Stimulated activated CD4-positive, alpha-beta T cell treated with anti-CD3 and anti-CD28 coated beads, Interleukin-15, amount 100 ng/mL, for 1 hour (primary cell): ENCODE measurements at places on chromosomes 3 and 15.

- DNase-seq = no peak
Measured at GRCh38 chr3:110624576-110624975, 447.0 kb upstream of the NECTIN3 start.

GRCh38 chr3:6120786-6121185 is 740.1 kb upstream of the GRM7 start:
- DNase-seq = no peak

DNA sequence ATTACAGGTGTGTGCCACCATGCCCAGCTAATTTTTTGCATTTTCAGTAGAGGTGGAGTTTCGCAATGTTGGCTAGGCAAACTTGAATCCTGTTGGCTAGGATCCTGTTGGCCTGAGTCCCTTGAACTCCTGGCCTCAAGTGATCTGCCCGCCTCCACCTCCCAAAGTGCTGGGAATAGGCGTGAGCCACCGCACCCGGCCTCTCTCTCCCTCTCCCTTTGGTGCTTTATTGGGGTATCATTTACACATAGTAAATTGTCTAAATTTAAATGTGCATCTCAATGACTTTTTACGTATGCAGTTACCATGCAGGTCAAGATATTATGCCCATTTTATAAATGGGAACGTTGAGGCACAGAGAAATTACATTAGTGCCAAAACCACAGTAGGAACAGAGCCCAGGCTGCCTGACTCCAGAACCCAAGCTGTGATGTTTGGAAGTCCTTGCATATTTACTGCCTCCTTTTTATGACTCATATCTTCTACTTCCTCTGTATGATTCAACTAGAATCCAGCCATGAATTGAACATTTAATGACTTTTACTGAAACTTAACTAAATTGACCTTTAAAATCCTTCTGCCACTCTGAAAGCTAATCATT is 34.0 kb upstream of the RPP14 start:
- no peak for DNase-seq

- no peak for DNase-seq
Measured at GRCh38 chr3:160564258-160564911, 986 bp downstream of the KPNA4 start.

DNA sequence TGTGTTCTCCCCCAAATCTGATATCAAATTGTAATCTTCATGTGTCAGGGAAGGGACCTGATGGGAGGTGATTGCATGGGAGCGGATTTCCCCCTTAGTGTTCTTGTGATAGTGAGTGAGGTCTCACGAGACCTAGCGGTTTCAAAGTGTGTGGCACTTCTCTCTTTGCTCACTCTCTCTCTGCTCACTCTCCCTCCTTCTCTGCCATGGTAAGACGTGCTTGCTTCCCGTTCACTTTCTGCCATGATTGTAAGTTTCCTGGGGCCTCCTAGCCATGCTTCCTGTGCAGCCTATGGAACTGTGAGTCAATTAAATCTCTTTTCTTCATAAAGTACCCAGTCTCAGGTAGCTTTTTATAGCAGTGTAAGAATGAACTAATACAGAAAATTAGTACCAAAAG is 30.6 kb upstream of the OR5H6 start:
- DNase-seq = no peak

DNA sequence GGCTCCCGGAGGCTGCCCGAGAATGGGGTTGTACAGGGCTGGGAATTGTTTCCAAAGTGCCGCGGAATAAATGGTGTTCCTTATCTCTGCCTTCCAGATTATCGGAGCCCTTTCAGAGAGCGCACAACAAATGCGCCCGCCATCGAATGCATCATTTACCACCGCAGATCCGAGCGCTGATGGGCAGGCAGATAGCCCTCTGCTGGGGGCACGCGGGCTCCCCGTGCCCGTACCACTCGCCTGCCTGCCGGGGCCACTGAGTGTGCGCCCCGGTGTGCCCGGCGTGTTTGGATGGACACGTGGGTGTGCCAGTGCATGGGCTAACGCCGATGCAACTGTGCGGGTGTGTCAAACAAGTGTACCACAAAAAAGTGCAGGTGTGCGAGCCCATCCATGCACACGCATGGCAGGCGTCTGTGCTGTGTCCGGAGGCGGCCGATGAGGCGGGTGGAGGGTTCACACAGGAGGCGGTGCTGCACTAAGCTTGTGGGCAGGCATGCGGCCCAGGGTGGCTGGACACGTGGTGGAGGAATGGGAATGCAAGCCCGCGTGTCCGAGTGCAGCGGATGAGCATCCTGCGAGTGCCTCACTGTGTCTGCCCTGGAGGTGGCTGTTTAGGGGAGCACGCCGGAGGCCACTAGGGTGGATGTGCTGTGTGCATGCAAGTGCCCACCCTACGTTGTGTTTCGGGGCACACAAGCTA is 3.8 kb upstream of the GATA2 start:
- no peak for DNase-seq

DNA sequence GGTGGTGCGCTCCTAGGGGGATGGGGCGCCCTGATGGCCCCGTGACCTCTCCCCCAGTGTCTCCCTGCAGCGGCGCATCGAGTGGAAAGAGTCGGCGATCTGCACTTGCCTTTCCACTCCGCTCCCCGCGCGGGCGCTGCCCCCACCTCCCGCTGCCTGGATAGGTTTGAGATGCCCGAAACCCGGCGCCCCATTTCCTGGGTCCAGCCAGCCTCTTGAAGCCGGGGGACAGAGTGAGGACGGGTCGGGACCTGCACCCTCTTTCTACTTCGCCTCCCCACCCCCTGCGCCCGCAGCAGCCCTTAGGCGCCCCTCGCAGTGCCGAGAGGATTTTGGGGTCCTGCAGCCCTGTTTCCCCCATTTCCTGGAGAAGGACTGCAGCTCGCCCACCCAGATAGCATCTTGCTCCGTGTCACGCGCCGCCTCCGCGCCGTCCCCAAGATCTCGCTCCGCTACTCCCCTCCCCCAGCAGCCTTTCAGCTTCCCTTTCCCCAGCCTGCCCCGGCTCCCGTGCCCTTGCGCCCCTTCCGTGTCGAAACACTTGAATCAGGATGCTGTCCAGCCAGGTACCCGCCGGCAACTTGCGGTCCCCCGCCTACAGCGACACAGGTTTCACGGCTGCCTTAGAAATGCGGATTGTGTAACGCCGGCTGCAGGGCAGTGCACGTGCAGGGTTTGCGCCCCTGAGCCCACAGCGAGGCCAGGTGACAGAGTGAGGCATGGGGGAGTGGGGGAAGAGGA is 519 bp downstream of the ABHD6 start:
- no peak for DNase-seq

GRCh38 chr15:48470096-48470495 is 138.9 kb downstream of the DUT start:
- DNase-seq = no peak

- no peak for DNase-seq
Measured at GRCh38 chr3:143000528-143000927, 842 bp upstream of the U2SURP start.

- DNase-seq = no peak
Measured at GRCh38 chr3:133112666-133113065, 74.5 kb downstream of the TMEM108 start.

GRCh38 chr3:31105011-31105410 is 210.6 kb upstream of the GADL1 start:
- DNase-seq = no peak

DNA sequence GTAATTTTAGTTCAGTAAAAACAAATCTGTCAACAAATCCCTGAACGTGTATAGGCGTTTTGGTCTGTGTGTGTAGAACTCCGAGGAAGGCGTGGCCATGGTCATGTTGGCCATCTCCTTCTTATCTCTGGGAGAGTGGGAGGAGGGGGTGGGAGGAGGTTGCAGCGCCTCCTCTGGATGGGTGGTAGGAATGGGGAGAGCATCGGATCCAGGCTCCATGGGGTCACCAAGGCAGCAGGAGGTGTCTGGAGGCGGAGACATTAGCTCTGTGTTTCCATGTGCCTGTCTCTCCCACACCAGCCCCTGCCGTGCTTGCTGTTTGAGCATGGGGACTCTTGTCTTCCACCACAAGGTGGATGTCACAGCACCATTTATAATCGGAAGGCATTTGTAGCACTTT is 34.5 kb upstream of the TRPM1 start:
- no peak for DNase-seq
